ENCODE measurements at places on chromosomes 2 and 18.
A peak's percentile ranks its signal among the peaks of the same experiment; 100 is the strongest.

DNA sequence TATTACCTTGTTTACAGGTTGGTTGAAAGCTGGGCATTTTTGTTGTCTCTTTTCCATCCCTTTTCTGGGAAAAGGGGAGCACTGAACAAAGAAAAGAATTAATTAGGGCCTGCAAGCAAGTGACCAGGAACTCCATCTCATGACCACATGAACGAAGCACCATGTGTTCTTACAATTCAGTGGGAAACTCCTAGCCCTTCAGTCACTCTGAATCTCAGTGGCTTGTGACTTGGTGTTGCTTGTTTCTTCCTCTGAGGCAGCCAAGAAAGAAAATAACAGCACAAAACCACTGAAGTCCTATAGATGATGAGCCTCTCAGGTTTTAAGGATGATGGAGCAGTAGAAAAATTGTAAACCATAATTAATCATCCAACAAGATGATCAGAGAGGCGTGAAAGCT, 129.1 kb upstream of the CAB39 start:
- no peak for DNase-seq

DNA sequence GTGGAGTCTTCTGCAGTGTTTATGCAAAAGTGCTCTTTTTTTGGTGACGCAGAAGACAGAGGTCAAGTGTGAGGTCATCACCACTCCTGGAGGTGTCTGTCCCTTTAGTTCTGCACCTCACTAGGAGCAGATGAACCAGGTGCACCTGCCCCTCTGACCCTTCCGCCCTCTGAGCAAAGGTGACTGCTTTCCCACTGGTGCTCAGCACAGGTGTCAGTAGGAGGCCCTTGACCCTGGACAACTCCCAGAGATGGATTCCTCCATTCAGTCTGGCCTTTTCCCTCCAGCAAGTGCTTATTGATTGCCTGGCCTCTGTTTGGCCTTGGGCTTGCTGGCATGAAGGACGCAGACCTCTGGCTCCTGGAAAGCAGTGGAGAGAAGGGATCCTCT, 8.7 kb upstream of the SLC4A3 start:
- DNase-seq, result no peak

GRCh38 chr2:8677646-8678592, 3.9 kb upstream of the ID2 start:
- peak; percentile 89 for DNase-seq

DNA sequence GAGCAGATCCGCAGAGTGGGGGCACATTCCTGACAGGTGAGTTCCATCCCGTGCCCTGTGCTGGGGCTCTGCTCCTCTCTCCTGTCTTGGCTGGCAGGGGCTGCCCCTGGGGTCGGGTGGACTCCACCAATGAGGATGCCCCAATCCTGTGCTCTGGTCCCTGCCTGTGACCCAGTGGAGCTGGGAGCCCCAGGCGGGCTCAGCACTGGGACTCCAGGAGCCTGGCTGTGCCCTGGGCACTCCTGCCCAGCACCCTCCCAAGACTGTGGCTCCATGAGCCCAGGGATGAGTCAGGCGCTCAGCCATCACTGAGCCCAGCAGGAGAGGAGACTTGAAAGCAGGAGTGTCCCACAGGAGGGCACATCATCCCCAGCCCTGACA, 53.9 kb downstream of the MBP start:
- no peak for DNase-seq

GRCh38 chr18:76420898-76421684, 74.0 kb downstream of the ZNF516 start:
- DNase-seq, result no peak

All from NCI-H1417 (cell line).